Retina (tissue), 1 donor: ENCODE measurements at places on chromosomes 6 and 20.

DNA sequence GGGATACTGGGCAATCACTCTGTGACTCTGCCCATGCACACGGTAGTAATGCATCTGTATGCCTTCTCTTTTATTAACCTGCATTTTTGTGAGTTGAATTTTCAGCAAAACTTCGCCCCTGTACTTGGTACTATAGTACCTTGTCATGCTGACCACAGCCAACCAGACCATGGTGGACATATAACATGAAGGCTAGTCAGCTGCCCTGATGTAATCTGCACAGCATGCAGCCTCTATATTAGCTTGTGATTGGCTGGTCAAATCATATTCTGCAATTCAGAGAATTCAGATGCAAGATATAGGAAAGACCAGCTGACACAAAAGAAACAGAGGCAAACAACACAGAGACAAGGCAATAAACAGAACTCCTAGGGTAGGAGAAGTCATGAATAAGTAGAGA is 200.9 kb upstream of the JARID2 start:
- no peak for DNase-seq

- no peak for DNase-seq
Measured at GRCh38 chr6:19736066-19736465, 101.1 kb upstream of the ID4 start.

GRCh38 chr6:105204331-105204730 is 24.5 kb upstream of the POPDC3 start:
- no peak for DNase-seq

- no peak for DNase-seq
Measured at GRCh38 chr6:37592085-37592698, 92.5 kb upstream of the CCDC167 start.

- DNase-seq, result no peak
Measured at GRCh38 chr6:44278315-44278714, 8.1 kb downstream of the TMEM151B start.

GRCh38 chr6:31037169-31037568 is 26.9 kb downstream of the MUC22 start:
- DNase-seq, result peak; percentile 40

DNA sequence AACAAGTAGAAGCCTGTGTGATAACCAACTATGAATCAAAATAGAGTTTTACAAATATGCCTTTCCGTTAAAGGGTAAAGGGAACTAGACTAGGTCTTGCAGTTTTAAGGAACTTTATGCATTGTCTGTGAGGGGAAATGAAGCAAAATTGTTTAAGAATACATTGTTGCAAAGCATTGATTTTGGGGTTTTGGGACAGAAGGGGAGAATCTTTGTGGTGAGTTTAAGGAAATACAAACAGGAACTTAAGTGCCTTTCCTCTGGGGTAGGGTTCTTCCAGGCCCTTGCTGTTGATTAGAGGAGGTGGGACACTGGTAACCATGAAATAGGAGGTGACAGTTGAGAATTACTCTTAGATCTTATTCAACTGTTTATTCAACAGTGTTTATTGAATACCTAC is 4.7 kb downstream of the MAPK14 start:
- no peak for DNase-seq

GRCh38 chr6:90294614-90294988 is 2.0 kb downstream of the BACH2 start:
- peak; percentile 61 for DNase-seq

GRCh38 chr6:149277621-149278020 is 39.9 kb upstream of the TAB2 start:
- DNase-seq, result no peak

- no peak for DNase-seq
Measured at GRCh38 chr6:98836962-98837944, 2.9 kb downstream of the POU3F2 start.

GRCh38 chr6:170147832-170148708 is 142.8 kb downstream of the DLL1 start:
- no peak for DNase-seq

DNA sequence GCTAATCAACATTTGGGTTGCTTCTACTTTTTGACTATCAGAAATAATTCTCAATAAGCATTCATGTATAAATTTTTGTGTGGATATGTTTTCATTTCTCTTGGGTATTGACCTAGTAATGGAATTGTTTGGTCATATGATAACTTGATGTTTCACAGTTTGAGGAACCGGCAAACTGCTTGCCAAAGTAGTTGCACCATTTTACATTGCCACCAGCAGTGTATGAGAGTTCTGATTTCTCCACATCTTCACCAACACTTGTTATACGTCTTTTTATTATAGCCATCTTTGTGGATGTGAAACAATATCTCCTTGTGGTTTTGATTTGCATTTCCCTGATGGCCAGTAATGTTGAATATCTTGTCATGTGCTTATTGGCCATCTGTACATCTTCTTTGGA is 42.6 kb upstream of the TGM2 start:
- no peak for DNase-seq

GRCh38 chr6:71334768-71335167 is 46.2 kb downstream of the OGFRL1 start:
- no peak for DNase-seq

DNA sequence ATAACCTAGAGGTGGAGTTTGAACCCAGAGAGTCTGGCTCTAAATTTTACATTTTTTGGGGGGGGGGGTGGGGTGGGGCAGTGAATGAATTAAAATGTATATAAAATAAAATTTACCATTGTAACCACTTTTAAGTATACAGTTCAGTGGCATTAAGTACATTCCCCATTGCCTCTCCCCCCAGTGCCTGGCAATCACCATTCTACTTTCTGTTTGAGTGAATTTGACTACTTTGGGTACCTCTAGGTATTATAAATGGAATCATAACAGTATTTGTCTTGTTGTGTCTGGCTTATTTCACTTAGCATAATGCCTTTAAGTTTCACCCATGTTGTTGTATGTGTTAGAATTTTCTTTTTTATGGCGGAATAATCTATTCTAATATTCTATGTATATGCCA is 2.7 kb downstream of the FAM110A start:
- no peak for DNase-seq

- no peak for DNase-seq
Measured at GRCh38 chr6:112744827-112745226, 397.7 kb downstream of the RFPL4B start.

DNA sequence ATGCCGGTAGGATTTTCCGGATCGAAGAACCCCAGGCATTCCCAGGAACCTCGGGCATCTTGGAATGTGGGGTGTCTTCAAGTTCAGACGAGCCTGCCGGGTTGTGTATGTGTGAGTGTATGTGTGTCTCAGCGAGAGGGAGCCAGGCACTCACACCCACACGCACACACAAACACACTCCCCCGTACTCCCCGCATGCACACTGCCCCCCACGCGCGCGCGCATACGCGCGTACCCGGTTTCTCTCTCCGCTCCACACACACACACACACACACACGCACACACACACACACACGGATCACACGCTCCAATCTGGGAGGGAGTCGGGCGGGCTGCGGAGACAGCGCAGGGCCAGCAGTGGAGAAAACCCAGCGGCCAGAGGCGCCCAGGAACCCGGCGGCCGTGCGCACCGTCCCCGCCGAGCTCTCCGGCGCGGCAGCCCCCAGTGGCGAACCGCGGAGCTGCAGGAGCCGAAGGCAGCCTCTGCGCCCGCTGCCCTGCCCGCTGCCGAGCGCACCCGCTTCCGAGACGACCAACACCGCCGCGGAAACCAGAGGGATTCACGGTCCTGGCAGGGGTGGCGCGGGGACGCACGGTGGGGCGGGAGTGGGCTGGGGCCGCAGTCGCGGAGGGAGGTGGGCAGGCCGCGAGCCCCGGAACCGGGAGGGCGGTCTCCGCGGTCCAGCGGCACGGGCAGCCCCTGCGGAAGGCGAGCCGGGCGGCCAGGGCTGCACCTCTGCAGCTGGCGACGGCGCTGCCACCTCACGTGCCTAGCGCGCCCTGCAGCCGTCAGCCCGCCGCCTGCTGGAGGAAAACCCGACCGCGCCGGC is at the start of gene LRFN2:
Gene LRFN2, minus strand, starts transcription at position 125 of the 830 bp plus-strand sequence.
- peak; percentile 93 for DNase-seq

DNA sequence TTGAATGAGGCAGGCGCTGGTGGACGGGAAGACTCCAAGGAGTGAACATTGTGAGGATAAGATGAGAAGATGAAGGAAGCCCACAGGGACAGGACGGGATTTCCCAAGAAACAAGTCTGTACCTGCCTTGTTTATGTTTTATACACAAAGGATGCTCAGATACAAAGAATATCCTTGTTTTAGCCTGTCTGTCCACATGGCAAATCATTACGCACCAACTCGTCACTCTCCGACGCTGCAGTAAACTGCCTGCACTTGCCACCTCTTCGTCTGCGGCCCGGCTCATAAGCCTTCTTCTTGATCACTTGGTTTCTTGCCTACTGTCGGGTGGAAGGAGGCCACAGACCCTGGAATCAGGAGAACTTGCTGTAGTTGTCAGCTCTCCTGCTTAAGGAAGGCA is 85.4 kb downstream of the CD83 start:
- DNase-seq, result no peak
